ENCODE measurements at places on chromosomes 16 and 17.
A peak's percentile ranks its signal among the peaks of the same experiment; 100 is the strongest.

GRCh38 chr16:64416216-64417005 is 705.5 kb downstream of the CDH11 start:
- no peak for DNase-seq

- no peak for DNase-seq
Observed at GRCh38 chr17:80297996-80298560, 37.4 kb downstream of the RNF213 start.

GRCh38 chr17:42407289-42407836 is 15.7 kb downstream of the CAVIN1 start:
- peak; percentile 72 for DNase-seq

DNA sequence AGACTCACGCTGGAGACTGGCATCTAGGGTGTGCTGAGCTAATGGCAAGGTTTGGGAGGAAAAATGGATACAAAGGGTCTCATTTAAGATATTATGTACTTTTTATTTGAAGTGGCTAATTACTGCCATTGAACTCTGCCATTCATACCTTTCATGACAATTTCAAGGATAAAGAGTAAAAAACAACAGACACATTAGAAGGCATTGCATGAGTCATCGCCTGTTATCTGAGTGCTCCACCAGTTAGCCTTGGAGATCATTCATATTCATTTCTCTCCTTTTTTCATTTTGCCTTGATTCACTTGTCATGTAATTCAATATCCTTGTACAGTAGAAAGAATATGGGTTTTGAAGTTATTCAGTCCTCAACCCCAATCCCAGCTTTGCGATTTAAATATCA is 109.5 kb downstream of the CDH8 start:
- DNase-seq = no peak

DNA sequence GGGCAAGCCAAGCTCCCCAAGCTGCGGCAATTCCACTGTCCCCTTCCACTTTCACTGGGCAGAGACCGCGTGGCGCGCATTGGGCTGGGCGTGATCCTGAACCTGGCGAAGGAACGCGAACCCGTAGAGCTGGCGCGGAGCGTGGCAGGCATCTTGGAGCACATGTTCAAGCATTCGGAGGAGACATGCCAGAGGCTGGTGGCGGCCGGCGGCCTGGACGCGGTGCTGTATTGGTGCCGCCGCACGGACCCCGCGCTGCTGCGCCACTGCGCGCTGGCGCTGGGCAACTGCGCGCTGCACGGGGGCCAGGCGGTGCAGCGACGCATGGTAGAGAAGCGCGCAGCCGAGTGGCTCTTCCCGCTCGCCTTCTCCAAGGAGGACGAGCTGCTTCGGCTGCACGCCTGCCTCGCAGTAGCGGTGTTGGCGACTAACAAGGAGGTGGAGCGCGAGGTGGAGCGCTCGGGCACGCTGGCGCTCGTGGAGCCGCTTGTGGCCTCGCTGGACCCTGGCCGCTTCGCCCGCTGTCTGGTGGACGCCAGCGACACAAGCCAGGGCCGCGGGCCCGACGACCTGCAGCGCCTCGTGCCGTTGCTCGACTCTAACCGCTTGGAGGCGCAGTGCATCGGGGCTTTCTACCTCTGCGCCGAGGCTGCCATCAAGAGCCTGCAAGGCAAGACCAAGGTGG is 9.8 kb downstream of the SARM1 start:
- DNase-seq = peak; percentile 35

GRCh38 chr17:73831699-73832098 is 187.5 kb upstream of the SDK2 start:
- DNase-seq = no peak

- no peak for DNase-seq
Observed at GRCh38 chr17:50558581-50558940, 2.0 kb upstream of the CACNA1G start.

DNA sequence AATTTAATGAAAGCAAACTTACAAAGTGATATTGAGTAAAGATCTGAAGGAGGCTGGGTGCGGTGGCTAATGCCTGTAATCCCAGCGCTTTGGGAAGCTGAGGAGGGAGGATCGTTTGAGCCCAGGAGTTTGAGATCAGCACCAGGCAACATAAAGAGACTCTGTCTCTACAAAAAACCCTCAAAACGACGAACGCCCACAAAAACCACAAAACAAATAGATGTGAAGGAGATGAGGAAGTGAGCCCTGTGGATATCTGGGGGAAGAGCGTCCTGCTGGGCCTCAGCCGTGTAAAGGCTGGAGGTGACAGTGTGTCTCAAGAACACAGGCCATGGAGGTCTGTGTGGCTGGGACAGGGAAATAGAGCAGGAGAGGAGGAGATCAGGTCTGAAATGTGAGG is 68.8 kb downstream of the ITFG1 start:
- DNase-seq = peak; percentile 30

- DNase-seq = no peak
Observed at GRCh38 chr16:14641926-14642325, 9.2 kb downstream of the BFAR start.

DNA sequence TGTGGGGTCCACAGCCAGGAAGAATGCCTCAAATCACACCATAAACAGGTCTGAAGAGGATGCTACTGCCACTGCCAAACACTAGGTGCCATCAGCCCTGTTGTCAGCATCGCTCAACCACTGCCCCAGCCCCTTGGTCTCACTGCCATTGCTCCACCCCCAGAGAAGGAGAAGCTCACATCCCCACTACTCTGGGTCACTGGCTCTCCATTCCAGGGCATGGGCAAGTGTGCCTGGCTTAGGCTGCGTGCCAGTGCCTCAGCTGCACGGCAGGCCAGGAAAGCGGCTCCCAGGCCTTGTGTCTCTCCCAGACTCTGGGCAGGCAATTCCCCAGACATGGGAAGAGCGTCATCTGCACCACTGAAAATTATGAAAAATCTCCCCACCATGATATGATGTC is 1.2 kb upstream of the IGSF6 start:
- DNase-seq = no peak

GRCh38 chr16:89222931-89223330 is 5.4 kb downstream of the ZNF778 start:
- DNase-seq = no peak

- DNase-seq = no peak
Observed at GRCh38 chr17:80880648-80880985, 111.0 kb upstream of the CHMP6 start.

- no peak for DNase-seq
Observed at GRCh38 chr17:75277664-75278071, 6.6 kb upstream of the MIF4GD start.

DNA sequence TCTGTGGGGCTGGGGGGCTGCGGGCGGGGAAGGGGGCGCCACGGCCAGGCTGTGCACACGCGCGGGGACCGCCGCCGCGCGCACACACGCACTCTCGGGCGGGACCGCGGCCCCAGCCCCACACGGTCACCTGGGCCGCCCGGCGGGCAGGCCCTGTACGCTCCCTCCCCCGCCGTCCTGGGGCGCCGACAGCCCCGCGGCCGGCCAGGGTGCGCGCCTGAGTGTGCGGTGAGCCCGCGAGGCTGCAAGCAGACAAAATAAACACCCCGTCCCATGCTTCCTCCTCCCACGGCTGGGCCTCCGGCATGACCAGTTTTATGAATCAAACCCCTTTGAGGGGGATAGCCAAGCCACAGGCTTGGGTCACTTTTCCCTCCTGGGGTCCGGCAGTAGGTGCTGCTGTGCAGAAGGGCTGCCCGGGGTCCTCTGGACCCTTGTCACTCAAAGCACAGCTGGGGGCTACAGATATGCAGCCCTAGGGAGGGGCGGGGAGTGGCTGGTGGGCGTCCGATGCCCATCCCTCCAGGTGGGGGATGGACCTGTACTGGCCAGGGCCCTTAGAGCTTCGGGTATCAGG is 441 bp downstream of the VASN start:
- DNase-seq = no peak

GRCh38 chr16:55052741-55053415 is 122.2 kb downstream of the IRX5 start:
- DNase-seq = no peak

DNA sequence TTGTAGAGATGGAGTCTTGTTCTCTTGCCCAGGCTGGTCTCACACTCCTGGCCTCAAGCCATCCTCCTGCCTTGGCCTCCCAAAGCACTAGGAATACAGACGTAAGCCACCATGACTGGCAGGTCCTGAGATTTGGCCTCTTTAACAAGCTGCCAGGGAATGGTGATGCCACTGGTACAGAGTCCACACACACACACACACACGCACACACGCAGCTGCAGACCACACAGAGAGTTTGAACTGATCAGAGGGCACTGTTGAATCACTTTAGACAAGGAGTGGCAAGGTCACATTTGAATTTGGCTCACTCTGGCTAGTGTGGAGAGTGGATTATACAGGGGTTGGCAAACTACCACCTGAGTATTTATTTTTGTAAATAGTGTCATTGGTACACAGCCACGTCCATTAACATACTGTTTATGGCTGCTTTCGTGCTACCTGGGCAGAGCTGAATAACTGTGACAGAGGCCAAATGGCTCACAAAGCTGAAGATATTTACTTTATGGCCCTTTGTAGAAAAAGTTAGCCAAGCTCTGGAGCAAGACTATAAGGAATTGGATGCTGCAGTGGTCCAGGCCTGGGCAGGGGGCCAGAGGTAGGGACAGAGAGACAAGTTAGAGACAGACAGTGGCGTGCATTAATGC is 9.9 kb downstream of the ITPRIPL2 start:
- DNase-seq = no peak

DNA sequence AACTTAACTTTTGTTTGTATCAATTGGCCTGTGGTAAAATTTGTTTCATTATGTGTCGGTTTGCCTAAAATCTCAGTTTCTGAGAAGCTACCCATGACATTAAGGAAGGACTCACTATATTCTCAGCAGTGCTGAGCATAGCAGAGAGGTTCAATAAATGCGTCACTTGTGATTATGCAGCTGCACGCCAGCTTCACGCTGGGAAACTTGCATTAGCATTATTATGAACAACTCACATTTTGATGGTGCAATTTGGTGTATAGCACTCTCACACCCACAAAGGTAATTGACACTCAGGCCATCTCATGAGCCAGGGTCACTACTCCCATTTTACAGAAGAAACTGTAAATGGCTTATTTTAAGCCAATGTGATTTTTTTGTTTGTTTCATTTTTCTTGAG is 80.6 kb upstream of the SALL1 start:
- no peak for DNase-seq

DNA sequence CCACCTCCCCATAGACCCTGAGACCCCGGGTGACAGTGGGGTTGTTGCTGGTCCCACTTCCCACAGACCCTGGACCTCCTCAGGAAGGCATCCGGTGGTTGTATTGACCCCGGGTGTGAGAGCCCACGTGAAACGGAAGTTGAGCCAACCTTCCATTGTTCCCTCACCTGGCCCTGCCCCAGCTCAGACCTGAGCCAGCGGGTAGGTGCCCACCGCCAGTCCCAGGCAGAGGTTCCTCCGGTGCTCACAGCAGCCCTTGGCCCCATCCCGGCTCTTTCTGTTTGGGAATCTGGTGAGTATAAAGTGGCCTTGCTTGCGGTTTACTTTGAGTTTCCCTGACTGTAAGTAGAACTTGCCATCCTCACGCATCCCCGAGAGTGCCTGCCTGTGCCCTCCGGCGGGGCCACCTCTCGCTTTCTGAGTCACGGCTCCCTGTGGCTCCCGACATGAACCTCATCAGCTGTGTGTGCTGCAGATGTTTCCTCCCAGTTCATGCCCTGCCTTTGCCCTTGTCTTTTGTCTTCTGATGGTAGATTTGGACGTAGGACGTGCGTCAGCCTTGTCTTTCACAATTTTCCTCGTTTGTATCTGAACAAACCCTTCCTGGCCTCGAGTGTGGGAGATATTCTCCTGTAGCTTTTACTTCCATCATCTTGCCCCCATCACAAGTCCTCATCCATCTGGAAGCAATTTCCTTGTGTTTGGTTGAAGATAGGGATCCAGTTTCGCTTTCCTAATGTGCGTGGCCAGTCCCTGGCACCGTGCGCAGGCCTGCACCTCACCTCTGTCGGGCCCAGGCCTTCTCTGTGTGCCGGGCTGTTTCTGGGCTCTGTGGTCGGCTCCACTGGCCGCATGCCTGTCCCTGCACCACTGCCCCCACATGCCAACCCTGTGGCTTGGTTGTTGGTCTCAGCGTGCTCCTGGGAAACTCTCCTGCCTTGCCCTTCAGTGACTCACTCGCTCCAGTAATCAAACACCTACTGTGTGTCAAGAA is 76.0 kb downstream of the METRNL start:
- DNase-seq = no peak

GRCh38 chr16:50531901-50532300 is 16.3 kb upstream of the NKD1 start:
- DNase-seq = no peak

GRCh38 chr17:44722254-44722653 is 13.8 kb downstream of the DBF4B start:
- no peak for DNase-seq

GRCh38 chr17:58004060-58004459 is 3.0 kb downstream of the SRSF1 start:
- DNase-seq = no peak

- no peak for DNase-seq
Observed at GRCh38 chr17:29039764-29040598, 3.0 kb upstream of the PIPOX start.

- DNase-seq = peak; percentile 52
Observed at GRCh38 chr17:59783221-59784047, 76.0 kb downstream of the VMP1 start.

DNA sequence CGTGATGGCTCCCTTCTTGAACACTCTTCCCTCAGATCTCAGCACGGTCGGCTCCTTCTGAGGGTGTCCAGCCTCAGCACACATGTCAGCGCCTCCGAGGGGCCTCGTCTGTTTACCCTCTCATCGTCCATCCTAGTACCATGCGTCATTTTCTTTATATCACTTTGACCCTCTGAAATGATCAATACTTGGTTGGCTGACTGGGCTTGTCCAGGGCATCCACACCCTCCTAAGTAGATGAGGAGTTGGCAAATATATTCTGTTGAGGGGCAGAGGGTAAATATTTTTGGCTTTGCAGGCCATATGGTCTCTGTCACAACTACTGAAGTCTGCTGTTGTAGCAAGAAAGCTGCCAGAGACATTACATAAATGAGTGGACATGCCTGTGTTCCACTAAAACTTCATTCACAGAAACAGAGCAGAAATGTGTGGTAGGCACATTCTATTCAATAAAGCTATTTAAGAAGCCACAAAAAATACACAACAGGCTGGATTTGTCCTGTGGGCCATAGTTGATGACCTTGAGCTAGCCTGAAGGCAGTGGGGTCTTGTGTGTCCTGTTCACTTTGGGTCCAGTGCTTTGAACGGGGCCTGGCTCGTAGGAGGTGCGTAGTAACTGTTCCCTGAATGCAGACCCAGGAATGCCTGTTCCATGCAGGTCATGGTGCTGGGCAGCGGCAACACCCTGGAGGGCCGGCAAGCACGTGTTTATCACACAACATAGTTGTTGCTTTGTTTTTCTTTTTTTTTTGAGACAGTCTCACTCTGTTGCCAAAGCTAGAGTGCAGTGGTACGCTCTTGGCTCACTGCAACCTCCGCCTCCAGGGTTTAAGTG is 185.8 kb downstream of the SNX29 start:
- no peak for DNase-seq

DNA sequence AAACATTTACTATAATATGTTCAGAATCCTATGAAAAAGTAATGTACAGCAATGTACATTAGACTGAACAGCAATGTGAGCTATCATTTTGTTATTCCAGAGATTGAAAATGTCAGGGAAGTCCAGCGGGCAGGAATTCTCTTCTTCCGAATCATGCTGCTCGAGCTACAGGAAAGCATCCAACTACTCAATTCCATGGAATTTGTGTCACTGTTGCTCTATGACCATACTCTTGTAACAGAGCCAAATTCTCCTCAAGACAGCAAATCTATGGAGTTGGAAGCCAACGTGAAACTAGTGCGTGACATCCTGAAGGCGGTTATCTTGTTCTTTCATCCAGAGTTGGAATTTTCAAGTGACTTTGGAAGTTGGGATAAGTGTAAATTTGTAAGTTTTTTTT is 24.8 kb upstream of the NSRP1 start:
- no peak for DNase-seq

- no peak for DNase-seq
Observed at GRCh38 chr17:35731917-35732805, 722 bp downstream of the RASL10B start.
